GM13977 (cell line): ENCODE measurements at places on chromosomes 2 and 18.

- no peak for DNase-seq
Measured at GRCh38 chr2:22880161-22880560, 504.8 kb upstream of the KLHL29 start.

- no peak for DNase-seq
Measured at GRCh38 chr2:29187926-29188325, 72.7 kb downstream of the CLIP4 start.

- no peak for DNase-seq
Measured at GRCh38 chr2:159897081-159897480, 99.1 kb upstream of the CD302 start.

DNA sequence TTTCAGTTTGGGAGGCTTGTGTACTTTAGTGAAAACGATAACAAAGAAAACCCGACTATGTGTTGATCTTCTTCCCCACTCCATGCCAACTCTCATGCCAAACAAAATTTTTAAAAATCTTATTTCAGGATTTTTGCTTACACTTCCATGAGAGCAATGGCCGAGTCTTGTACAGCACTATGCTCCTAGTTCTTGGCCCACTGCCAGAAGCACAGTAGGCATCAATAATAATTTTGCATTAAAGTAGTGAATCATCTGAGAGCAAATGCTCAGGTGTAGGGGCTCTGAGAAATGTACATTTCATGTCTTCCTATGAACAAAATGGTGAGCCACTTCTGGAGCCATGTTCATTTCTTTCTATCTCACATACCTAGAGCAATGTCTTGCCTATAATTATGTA is 62.2 kb downstream of the MAP3K19 start:
- DNase-seq = no peak

DNA sequence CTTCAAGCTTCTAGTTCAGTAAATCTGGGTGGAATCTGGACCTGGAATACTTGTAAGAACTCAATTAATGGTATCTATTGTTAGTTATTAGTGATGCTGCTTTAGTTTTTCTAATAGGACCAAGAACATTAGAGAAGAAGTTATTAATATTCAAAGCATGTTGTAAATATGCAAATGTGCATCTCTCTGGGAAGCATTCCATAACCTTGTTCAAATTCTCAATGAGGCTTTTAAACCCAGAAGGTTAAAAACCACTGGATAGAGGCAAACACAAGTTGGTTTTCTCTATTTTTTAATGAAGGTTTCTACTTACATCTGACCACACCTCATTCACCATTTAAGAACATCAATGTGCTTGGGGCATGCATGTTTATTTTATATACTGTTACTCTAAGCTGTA is 16.1 kb upstream of the ACVR1C start:
- DNase-seq = no peak

DNA sequence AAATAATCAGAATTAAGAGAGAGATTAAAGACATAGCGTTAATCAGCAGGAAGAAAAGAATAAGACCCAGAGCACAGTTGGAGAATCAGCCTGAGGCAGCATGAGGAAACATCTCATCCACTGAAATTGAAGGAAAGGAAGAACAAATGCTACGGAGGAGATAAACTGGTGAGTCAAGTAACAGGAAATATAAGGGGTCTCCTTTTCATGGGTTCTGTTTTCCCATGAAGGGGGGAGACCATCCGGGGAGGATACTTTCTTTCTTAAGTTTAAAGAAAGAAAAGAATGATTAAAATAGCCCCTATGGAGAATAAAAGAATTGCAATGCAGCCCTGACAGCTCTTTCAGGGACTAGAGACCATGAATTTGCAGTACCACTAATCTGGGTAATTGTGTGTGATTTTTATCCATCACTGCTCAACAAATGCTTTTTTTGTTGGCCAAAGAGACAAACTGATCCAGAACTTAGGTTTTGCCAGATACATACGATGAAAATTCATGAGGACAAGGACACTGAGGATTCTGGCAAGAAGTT is 17.7 kb downstream of the ROCK2 start:
- DNase-seq = no peak

DNA sequence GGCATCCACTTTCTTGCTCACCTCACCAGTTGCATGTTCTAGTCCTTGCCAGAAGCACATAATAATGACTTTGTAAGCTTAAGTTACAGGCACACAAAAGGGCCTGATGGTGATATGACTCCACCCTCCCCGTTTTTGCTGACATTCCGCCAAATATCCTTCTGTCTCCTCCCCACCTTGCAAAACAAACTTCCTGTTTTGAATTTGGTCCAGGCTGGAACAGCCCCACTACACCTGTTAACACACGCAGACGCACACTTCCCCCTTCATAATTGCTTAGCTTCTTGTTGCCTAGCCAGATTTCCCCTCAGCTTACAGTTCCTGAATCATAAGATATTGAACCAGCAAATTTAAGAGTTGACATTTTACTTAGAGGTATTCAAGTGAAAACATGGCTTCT is at the start of gene MGAT5:
TSS of gene MGAT5 (plus strand) at position 269 of the 400 bp plus-strand sequence. CDS start 332 bp downstream, outside the sequence.
- DNase-seq = no peak

DNA sequence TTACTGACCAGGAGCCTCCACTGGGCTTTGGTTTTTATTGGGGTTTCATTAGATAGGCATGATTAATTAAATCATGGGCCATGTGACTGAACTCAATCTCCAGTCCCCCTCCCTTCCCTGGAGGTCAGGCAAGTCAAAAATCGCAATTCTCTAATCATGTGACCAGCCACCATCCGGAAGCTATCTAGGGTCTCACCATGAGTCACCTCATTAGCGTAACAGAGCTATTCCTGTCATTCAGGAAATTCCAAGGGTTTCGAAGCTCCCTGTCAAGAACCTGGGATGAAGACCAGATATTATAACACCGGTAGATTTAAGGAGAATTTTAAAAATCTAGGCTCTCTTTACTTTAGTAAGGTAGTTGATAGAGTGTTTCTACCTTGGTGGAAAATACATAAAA is 180.3 kb upstream of the TCF4 start:
- no peak for DNase-seq

GRCh38 chr2:112476434-112476833 is 5.5 kb upstream of the TTL start:
- DNase-seq = no peak

GRCh38 chr2:146992057-146992456 is 852.8 kb upstream of the ACVR2A start:
- DNase-seq = no peak
